ENCODE measurements at places on chromosomes 11 and 22.

GRCh38 chr11:59145534-59145933, 2.9 kb downstream of the FAM111A start:
- no peak for DNase-seq

GRCh38 chr22:28935140-28935539, 51.8 kb downstream of the ZNRF3 start:
- DNase-seq: no peak

DNA sequence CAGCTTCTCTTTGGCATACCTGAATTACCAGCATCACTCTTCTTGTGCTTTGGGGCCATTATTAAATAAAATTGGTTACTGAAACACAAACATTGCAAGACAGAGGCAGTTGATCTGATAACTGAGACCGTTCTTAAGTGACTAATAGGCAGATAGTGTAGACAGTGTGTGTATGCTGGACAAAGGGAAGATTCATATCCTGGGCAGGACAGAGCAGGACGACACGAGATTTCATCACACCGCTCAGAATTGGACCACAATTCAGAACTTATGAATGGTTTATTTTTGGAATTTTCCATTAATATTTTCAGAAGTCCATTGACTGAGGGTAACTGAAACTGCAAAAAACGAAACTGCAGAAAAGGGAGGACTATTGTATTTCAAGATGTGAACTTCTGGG, 68.6 kb downstream of the LDLRAD3 start:
- peak; percentile 58 for DNase-seq

- no peak for DNase-seq
These were observed 49.4 kb downstream of the MAML2 start for GRCh38 chr11:96293598-96294021.

DNA sequence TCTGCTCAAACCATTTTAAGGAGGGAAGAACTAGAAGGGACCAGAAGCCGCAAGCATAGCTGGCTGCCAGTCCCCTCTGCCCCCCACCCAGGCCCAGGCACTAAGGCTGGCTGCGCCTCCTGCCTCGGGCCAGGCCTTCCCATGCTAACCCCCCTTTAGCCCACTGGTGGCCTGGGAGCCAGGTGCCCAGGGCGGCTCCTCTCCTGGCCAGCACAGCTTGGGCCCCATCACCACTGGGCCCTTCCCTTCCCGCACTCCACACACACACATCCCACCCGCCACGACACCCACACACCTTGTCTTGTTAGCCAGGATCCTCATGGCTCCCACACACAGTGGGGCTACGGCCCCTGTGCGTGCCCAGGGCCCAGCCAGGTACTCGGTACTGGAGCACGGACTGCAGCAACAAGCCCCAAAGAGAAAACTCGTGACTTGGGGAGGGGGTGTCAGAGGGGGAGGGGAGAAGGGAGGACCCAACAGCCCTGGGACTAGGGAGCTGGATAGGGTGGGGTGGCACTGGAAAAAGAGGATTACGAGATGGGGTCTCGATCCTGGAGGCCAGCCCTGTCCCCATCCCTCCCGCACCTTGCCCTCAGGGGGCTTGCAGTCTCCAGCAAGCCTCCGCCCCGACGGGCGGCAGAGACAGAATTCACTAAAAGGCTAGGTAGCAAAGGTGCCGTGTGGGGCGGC, 16.0 kb downstream of the BCL9L start:
- no peak for DNase-seq

DNA sequence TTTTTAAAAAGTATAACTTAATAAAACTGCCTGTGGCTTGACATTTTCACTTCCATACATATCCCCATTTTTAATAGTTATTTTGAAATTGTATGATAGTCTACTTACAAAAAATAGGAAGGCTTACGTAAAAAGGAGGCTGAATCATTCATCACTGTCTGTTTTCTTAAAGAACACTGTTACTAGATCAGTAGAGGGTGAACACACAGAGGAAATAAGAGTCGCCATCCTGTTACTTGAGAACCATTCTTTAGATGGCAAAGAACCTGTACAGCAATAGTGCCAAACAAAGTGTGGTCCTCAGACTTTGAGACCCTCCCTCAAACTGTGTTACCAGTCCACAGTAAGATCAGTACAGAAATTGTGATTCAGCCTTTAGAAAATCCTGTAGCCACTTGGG, 180.7 kb downstream of the PGR start:
- no peak for DNase-seq

DNA sequence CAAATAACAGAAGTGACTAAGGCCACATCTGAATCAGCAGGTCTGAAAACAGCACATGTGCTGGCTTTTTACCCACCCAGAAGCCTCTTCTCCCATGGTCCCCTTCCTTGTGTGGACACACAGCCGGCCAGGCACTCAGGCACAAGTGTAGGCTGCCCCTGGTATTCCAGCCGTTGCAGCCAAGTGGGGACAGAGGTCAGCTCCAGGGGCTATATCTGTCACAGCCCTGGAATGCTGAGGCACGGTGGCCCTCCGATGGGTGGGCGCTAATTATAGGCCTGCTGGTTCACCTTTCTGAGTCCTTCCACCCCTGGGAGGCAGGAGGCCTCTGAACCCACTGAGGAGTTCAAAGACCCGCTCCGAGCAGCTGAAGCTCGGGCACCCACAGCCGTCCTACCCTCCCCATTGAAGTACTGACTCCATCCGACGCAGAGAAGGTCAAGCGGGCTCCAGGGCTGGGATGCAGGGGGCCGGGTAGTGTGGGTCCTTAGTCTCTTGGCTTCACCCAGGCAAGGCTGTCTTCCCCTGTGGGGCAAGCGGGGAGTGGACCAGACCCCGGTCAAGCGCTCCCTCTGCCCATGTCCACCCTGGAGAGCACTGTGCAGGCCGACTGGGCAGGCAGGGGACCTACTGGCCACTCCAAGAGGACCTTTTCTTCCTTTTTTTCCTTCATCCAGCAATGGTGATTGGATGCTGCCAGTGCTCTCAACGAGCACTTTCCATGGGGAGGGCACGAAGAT, 14.3 kb downstream of the FGF3 start:
- DNase-seq: no peak

DNA sequence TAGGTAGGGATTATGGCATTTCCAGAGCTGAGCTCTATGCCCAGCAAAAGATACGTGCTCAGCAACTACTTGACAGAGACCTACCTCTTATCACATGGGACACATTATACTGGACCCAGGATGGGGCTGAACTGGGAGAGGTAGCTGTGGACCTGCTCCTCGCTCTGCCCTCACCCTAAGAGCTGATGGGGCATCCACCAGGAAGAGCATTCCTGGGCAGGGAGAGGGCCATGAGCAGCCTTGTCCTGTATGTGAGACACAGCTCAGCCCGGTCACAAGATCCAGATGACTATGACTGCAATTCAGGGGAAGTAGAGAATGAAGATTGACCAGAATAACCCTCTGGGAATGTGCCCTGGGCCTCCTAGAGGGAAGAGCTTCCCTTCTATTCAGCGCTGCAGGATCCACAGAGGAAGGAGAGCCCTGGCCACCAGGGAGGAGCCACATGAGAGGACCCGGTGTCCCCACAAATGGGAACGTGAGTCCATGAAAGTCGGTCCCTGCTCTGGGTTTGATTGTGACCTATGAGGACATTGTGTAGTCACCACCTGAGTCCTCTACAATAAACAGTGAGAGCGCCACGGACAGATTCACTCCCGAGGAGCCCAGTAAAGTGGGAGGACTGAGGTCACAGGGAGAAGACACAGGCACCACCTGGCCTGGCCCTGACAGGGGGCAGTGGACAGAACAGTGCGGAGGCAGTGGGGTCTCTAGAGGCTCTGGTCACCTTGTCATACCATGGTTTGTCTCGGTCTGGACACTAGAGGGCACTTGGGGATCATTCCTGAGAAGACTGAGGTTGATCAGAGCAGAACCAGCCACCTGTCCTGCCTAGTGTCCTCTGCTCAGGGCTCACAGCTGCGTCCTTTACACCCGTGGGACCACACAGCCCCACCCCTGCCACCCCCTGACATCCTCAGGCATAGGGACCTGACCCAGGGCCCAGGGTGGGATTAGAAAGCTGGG, 99.5 kb downstream of the ZNF280B start:
- DNase-seq: peak; percentile 12

DNA sequence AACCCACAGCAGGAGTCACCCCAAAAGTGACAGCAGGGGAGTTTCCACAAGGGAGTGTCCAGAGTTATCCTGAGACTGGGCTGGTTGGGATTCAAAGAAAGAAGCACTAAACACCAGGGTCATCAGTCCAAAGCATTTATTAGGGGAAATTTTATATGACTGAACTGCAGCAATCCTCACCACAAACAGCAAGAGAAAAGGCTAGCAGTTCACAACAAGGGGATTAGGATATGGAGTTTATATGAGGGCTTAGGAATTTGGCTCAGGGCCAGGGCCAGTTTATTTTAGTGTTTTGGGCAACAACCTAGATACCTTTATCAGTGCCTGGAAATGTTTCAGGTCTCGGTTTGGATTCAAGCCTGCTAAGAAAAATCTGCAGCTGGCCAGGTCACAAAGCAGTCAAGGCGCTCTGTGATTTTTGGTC, 4.6 kb upstream of the TMEM126A start:
- peak; percentile 33 for DNase-seq

DNA sequence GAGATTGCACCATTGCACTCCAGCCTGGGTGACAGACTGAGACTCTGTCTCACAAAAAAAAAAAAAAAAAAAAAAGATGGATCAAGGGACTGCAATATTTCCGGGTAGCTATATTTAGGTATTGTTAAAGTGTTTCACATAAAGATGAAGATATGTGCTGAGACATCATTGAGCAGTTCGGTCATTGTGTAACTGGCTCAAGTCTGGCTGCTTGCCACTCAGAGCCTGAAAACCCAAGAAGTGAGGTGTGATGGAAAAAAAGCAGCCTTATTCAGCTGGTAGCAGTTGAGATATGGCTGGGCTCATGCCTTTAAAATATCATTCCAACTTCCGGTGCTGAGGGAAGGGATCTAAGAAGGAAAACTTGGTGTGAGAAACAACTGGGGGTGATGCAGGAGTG, 46.9 kb downstream of the LUZP2 start:
- DNase-seq: no peak

- DNase-seq: no peak
These were observed 1.3 kb upstream of the THY1 start for GRCh38 chr11:119424276-119424675.

GRCh38 chr11:69940246-69940610, 121.0 kb upstream of the FGF3 start:
- DNase-seq: no peak

DNA sequence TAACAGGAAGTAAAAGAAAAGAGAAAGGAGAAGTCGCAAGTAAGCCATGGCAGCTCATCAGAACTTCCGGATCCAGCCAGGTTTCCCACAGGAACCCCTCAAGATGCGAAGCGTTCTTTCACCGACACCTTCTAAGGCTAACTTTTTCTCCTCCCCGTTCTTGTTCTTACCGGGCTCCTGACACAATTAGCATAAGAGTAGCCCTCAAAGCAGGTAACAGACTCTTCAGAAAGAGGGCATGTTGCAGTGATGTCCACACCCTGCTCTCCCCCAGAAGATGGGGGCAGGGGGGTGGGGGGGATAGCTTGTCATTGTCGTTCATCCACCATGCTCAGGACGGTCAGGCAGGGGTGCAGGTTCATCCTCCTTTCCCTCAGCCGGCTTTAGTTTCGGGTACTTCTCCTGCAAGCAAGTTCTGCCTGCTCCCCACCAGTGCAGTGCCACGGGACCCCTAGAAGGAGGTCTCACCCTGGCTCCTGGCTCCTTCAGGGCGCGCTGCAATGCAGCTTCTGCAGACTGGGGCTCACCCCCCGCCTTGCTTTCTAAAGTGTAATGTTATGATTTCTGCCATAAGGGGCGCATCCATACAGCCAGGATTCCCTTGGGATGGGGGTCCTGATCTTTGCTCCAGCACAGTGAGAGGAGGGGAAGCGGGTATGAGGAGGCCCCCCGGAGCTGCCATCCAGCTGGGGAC, 2.3 kb downstream of the OPCML start:
- DNase-seq: no peak

All from A172 (cell line).